Activated CD4-positive, alpha-beta T cell treated with anti-CD3 and anti-CD28 coated beads for 1 hour (primary cell): ENCODE measurements at places on chromosomes 16 and 17.

DNA sequence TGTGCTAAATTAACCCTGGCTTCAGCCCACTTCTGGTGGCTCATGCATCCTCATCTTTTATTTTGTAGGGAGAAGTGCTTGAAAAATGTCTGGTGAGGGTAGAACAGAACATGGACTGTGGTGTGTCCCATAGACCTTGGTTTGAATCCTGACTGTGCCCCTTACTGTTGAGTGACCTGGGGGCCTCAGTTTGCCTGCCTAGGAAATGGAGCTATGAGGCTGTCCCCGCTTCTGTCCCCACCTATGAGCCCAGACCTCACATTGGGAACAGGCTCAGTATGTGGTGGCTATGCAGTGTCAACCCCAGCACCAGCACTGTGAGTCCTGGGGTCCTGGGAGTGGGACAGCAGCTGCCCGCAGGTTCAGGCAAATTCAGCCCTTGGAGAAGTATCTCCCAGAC, 186.3 kb upstream of the GSE1 start:
- DNase-seq, result no peak

GRCh38 chr16:1526608-1527555, 6.6 kb upstream of the TMEM204 start:
- no peak for DNase-seq

DNA sequence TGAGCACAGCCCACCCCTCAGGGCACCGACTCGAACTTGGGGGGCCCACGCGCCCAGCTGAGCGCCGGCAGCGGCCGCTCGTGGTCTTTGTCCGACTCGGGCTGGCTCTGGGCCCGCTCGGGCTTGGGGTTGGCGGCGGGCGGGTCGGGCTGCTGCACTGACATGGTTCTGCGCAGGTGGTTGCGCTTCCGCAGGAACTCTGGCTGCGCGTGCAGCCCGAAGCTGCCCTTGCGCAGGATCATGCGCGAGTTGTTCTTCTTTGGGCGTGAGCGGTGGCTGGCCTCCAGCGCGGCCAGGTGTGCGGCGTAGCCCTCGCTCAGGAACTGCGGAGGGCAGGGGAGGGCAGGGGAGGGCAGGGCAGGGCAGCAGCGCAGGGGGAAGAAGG, 11.1 kb downstream of the PIMREG start:
- DNase-seq, result peak; percentile 22

- no peak for DNase-seq
These were observed 741 bp upstream of the DEXI start for GRCh38 chr16:10943064-10943353.

GRCh38 chr17:75404223-75404730, 1.2 kb downstream of the GRB2 start:
- peak; percentile 30 for DNase-seq

GRCh38 chr16:69618721-69619120, 53.0 kb downstream of the NFAT5 start:
- no peak for DNase-seq

DNA sequence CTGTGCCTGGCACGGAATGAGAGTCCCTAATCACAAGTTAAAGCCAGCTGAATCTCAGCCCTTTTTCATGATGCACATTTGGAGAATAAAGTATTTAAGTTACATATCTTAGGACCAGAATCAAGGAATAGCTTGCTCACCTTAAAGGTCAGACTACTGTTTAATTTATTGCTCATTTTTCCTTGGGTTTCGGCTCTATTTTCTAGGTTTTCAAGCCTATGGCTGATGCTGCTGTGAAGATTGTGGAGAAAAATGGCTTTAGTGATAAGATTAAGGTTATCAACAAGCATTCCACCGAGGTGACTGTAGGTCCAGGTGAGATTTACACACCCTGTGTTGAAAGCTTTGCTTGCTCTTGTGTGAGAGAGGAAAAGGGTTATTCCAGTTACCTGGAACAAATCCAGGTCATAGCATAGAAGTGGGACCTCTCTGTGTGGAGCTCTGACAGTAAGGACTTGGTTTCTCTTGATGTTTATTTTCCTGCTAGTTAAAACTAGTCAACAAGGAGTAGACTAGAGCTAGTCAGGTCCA, 18.1 kb downstream of the PRMT7 start:
- no peak for DNase-seq

- DNase-seq, result no peak
These were observed 15.0 kb upstream of the RAI1 start for GRCh38 chr17:17666111-17666714.

GRCh38 chr17:78484271-78485246, 92.6 kb downstream of the DNAH17 start:
- peak; percentile 35 for DNase-seq

DNA sequence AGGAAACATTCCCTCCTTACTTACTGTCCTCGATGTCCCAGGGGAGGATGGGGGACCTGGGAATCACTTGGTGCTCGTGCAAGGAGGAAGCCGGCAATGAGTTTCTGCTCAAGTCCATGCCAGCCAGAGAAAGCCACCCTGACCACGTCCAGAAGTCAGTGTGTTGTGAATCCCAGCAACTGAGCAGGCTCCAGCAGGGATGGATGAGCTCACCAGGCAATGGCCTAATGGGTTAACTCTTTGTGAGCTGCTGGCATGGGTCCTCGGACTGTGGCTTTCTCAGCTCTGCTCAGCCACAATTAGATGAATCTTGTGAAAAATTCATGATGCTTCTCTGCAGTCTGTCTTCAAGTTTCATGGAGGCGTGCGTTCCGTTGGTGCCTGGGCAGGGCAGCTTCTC, at the start of gene PIRT:
TSS of gene PIRT (minus strand) at position 167 of the 400 bp plus-strand sequence. CDS start 12,442 bp downstream, outside the sequence.
- DNase-seq, result no peak

GRCh38 chr17:7513850-7514419, 29.8 kb downstream of the POLR2A start:
- no peak for DNase-seq

GRCh38 chr17:79933863-79934652, 94.8 kb upstream of the CBX4 start:
- no peak for DNase-seq

- no peak for DNase-seq
These were observed 3.3 kb downstream of the STX4 start for GRCh38 chr16:31036691-31037090.

- DNase-seq, result no peak
These were observed 30.5 kb upstream of the NKD1 start for GRCh38 chr16:50517450-50518252.

GRCh38 chr17:77352441-77352840, 211.7 kb downstream of the SEC14L1 start:
- peak; percentile 2 for DNase-seq

DNA sequence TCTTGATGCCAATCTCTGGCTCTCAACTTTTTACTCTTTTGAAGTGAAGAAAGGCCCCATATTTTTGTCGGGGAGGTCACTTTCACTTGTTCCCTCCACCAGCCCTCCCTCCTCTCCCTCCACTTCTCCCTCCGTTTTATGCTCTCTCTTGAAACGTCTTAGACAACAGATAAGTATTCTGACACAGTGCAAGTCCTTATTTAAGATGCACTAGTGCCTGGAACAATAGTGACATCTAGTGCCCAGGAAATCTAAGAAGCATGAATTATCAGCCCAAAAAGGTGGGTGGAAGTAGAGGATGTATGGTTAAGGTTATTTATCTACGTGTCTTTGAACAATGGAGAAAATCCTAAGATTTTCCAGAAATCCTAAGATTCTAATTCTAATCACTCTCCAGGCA, 17.9 kb downstream of the PSME3IP1 start:
- DNase-seq, result no peak

DNA sequence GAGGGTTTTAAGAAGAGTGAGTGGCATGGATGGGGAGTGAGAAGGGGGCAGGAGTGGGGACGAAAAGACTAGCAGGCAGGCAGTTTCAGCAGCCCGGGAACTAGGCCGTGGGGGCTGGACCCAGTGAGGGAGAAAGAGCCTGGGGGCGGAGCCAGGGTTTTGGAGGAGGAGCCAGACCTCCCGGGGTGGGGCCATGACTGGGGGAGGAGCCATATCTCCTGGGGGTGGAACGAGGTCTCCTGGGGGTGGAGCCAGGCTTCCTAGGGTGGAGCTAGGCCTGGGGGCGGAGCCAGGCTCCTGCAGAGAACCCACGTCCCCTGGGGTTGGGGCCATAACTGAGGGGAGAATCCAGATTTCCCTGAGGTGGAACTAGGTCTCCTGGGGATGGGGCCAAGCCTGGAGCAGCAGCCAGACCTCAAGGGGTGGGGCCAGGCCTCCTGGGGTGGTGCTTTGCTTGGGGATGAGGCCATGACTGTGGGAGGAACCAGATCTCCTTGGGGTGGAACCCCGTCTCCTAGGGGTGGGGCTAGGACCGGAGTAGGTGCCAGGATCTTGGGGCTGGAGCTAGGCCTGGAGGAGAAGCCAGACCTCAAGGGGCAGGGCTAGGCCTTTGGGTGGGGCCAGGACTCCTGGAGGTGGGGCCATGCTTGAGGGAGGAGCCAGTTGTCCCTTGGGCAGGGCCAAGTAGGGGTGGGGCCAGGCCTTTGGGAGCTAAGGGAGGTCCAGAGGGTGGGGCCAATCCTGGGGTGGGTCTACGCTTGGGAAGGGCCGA, 41.7 kb upstream of the JPH3 start:
- DNase-seq, result no peak

DNA sequence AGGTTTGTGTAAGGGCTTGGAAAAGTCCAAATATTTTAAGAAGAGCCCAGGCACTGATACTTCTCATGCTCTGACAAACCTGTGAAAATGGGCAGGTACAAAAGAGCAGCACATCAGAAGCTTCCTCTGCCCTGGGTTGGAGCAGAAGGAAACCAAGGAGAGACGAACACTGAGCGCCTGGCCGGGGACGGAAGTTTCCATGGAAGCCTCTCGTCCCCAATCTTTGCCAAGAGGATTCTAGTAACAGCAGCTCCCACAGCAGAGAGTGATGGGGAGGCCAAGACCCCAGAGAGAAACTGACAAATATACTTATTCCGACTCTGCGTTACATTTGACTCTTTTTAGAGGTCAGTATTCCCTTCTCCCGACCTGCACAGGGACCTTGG, 268.5 kb downstream of the C16orf95 start:
- DNase-seq, result no peak

DNA sequence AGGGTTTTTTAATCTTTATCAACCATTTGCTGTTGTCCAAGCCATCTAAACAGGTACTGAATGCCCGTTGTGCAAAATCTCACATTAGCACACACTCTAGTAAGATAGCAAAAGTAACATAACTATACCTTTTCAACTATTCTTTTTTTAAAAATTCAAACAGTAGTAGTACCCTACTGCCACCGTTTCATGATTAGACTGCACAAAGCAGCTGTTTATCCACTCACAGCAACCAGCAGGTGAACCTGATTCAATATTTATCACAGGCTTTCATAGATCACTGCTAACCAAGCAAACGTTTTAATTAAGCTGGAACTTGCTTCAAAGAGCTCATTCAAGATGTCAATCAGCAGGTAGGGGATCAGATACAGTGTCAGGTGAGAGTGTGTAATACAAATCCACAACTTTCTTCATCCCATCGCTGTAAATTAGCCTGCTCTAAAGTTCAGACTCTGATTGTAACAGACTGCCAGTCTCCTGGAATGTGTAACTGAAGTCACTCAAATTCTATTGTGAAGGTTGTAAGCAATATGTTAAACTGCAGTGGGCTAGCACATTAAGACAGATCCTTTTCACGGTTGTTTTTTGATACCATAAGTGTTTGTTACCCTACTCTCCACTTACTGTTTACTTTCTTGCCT, 47.3 kb downstream of the BRIP1 start:
- DNase-seq, result no peak

DNA sequence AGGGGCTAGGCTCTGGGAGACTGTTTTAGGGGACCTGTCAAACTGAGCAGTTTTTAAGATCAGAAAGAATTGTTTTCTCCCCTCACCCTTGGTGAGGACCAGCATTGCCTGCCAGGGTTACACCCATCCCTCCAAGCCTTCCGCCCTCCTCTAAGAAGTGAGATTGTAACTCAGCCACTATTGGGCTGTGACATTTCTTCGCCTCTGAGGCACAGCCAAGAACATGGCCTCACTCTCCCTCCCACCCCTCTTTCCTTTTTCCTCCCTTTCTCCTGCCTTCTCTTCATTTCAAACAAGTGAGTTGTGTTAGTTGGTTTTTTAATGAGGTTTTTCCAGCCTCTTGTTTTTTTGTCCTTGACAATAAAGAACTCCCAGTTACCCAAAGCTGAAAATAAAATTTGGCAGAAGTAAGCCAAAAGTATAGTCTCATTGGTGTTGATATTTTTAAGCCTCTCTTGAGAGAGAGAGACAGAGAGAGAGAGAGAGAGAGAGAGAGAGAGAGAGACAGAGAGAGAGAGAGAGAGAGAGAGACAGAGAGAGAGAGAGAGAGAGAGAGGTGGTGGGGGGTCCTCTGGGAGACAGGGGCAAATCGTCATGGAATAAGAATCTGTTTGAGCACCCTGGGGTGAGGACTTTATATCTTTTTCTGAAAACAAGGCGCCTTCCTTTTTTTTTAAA, 77.2 kb upstream of the TBX2 start:
- no peak for DNase-seq

GRCh38 chr16:5604770-5605169, 507.2 kb upstream of the EEF2KMT start:
- DNase-seq, result no peak

GRCh38 chr17:410543-411401, 58.2 kb upstream of the RPH3AL start:
- peak; percentile 40 for DNase-seq

- DNase-seq, result peak; percentile 11
These were observed 70.9 kb downstream of the GNAO1 start for GRCh38 chr16:56262148-56262547.

DNA sequence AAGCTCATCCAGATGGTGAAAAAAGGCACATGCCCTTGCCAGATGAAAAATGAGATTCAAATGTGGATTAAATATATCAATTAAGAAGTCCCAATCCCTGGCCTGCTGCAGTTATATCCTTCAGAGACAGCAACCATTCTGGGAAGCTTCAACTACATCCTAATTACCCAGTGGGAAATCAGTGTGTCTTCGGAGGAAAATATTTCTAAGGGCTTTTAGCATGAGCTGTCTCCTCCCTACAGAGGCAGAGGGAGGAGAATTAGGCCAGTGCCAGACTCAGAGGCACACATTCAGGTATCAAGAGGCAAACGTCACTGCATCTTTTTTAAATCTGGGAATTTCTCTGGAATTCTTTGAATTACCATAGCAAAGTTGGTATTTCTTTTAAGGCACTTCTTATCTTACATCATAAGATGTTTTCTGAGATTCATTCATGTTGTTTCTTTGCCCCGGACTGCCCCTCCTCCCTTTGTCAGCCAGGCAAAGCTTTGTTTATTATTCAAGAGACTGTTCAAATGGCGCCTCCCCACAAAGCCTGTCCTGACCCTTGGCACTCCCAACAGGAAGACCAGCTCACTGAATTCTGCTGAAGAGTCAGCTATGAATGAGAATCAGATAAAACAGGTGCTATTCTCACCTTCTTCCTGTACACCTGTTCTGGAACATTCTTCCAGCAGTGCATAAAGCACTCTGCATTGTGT, 38.3 kb upstream of the SMPD3 start:
- no peak for DNase-seq
